NCI-H2081 treated with DMSO at 0.1 percent for 48 hours (cell line): ENCODE measurements at places on chromosomes 3 and 15.
A peak's percentile ranks its signal among the peaks of the same experiment; 100 is the strongest.

DNA sequence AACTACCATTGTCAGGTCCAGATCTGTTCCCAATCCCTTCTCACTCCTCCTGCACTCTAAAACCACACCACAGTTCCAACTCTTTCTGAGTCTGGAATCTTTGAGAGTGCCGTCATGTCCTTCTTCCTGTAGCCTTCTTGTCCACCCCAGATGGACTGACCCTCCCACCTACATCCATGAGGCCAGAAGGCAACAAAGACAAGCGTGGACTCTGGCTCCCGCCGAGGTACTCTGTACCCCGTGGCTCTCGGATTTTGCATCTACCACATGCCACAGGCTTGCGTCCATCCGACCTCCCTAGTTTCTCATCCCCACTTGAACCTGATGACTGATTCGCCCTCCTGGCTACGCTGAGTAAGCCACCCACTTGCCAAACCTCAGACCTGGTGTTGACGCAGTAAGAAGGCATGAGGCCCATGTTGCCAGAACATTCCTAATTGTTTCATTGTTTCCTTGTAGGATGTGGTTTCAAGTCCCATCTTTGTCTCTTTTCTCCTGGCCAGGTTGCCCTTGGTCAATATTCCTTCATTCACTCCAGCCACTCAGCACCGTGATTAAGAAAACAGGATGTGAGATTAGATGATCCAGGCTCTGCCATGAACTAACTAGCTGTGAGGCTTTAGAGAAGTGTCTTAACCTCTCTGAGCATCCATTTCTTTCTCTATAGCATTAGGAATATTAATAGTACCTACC, 1.1 kb upstream of the ZBTB38 start:
- DNase-seq: no peak

GRCh38 chr3:123883701-123884202, 380 bp downstream of the MYLK start:
- DNase-seq: no peak

DNA sequence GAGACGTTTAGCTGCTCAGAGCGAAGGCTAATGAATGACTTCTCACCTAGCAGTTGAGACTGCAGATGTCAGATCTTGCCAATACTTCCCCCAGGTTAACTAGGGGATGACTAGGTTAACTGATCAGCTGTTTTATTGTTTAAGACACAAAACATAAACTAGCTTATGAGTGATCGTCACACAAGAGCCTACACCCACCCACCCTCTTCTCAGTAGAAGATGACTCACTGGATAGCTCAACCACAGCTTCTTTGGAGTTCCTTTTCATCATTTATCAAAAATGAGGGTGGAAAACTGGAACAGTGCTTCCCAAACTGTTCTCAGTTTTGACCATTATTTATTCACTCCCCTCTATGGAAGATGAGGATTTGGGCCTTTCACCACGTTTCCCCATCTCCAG, 25.2 kb downstream of the GASK1A start:
- DNase-seq: no peak

GRCh38 chr3:123951522-123952447, 9.2 kb downstream of the CCDC14 start:
- DNase-seq: peak; percentile 21

DNA sequence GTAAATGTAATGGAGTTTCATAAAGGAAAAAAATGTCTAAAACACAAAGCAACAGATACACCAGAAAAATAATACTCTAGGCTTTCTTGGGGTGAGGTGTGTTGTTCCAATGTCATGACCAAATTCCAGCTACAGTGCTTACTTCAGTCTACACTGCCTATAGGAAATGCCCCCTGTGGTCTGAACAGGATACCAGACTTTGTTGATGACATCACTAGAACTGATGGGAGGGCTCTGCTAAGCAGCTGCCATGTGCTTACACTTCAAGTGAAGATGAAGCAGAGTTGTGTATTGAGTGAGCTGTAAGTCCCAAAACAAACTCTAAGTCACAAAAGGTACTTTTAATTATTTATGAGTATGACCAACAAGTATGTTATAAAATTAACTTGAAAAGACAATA, 456.1 kb upstream of the IL12A start:
- no peak for DNase-seq

GRCh38 chr3:115074502-115074901, 72.6 kb downstream of the ZBTB20 start:
- DNase-seq: no peak

GRCh38 chr3:41202075-41202833, 2.9 kb downstream of the CTNNB1 start:
- DNase-seq: no peak

- DNase-seq: no peak
Observed at GRCh38 chr15:45604326-45604725, 17.1 kb downstream of the BLOC1S6 start.

GRCh38 chr3:88151358-88151757, 1.6 kb downstream of the C3orf38 start:
- DNase-seq: no peak

GRCh38 chr3:129415378-129415777, 13.1 kb downstream of the EFCAB12 start:
- no peak for DNase-seq

DNA sequence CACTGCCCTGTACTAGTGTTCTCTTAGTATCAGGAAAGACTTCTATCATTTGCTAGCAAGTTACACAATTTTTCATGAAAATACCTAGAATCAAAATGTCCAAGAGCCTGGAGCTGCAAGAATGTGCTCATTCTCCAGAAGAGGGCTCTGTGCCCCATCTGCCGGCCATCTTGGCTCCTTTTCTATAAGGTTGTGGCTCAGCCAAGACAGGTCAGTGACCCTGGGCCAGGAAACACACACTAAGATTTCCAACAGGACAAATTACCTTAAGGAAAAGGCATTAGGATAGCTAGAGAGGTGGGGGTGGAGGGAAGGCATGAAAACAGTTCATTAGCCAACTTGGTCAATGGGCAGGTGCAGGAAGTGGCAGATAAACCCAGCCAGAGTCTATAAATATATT, 20.7 kb downstream of the TIMP4 start:
- DNase-seq: no peak

GRCh38 chr15:92158426-92158825, 235.3 kb upstream of the ST8SIA2 start:
- no peak for DNase-seq

GRCh38 chr3:123137001-123137400, 64.7 kb upstream of the SEC22A start:
- DNase-seq: no peak

- no peak for DNase-seq
Observed at GRCh38 chr3:110341047-110341446, 730.6 kb upstream of the NECTIN3 start.

DNA sequence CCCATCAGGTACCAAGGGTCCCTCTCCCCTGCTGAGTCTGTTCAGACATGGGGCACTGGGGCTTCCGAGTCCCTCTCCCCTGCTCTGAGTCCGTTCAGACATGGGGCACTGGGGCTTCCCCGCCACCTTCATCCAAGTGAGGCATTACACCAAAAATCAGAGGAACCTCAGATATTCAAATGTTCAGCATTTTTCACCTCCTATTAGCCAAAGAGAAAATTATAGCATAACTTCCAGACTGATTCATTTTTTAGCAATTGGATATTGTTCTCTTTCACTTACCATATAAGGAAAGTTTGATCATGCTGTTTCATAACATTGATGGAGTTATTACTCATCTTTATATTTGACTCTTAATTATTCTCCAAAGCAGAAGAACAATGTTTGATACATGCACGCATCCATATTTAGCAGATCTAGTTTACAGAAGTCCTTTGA, 213.9 kb downstream of the MTHFS start:
- DNase-seq: no peak

DNA sequence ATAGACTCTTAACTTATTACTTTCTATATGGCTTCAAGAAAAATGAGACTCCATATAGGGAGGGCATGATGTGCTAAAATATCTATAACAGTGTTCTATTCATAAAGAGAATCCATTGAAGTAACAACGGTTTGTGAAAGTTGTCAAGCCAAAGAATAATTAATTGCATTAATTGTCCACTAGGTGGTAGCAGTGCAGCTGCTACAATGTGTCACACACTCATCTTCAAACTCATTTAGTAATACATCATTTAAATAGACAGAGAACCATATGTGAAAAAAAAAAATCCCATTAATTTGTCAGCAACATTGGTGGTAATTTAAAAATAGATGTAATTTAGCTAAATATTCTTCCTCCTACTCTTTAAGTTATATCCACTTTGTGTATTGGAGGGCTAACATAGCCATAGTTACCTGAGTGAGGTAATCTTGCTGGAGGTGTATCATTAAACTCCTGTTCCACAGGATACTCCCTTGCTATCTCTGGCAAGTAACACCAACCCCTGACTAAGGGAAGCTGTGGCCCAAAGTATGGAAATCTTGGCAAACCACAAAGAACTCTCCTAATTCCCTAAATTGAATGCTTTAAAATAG, 3.7 kb upstream of the CPA3 start:
- DNase-seq: peak; percentile 57

- DNase-seq: no peak
Observed at GRCh38 chr3:120855665-120856437, 52.2 kb upstream of the STXBP5L start.

DNA sequence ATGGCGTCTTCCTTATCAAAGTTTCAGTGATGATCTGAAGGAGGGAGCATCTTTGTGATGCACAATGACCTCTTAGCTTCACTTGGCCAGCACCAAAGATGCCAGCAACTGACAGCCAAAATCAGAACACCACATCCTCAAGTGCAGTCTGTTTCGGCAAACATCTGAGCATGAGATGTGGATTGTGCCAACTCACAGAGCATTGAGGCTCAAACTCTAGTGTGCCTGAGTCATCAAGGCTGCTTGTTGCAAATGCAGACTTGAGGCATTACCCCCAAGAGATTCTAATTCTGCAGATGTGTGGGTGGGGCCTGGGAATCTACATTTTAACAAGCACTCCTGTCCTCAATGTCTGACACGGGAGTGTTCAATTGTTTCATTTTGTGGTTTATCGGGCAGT, 35.8 kb downstream of the ABHD5 start:
- DNase-seq: no peak

DNA sequence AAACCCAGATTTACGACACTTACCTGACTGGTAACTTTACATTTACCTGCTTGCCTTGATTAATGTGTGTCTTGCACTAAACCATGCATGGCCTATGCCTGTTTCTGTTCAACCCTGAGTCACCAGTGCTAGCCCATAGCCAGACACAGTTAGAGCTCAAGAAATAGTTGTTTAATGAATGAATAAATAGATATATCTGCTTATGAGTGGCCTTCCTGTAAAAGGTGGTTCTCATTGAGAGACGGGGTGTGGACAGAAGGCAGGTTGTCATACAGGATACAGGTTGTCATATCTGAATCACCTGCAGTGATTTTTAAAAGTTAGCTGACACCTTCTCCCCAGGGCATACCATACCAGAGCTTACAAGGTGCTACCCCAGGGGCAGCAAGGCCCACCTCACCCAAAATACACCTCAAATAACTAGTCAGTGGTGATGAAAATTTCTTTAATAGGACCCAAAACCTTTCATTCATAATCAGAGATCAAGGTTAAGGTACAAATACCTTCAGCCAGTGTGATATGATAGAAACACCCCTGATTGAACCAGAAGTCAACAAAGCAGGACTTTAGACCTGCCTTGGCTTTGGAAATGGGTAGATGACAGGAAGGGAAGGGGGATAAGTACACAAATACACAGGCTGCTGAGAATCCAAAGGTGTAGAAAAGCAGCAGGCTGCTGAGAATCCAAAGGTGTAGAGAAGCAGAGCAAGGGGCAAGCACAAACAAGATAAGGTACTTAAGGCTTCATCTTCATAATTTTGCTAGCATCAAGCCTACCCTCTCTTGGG, 45.4 kb upstream of the TSC22D2 start:
- no peak for DNase-seq

DNA sequence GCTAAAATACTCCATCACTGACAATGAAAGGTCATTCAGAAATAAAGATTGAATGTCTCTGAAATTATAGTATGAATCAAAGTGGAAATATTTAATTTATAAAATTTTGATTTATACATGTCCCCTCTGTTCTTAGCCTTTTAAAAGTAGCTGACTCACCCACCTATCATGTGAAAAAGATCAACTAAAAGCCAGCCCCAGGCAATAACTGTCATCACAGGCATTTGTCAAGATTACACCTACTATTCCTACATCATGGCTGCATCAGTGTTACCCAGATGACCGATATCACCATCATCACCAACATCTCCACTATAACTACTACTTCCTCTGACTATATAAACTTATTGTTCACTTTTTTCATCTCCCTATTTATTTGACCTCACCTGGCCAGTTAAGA, 14.3 kb upstream of the PIK3R4 start:
- DNase-seq: no peak

DNA sequence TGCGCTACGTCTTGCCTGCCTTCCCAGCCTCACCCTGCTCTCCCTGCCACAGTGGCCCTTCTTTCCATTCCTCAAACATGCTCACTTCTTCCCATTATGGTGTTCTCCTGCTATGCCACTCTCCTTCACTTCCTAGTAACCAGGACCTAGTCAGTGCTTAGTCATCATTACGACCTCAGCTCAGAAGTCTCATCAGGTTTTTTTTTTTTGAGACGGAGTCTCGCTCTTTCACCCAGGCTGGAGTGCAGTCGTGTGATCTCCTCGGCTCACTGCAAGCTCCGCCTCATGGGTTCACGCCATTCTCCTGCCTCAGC, 149.5 kb downstream of the GREM1 start:
- DNase-seq: no peak

DNA sequence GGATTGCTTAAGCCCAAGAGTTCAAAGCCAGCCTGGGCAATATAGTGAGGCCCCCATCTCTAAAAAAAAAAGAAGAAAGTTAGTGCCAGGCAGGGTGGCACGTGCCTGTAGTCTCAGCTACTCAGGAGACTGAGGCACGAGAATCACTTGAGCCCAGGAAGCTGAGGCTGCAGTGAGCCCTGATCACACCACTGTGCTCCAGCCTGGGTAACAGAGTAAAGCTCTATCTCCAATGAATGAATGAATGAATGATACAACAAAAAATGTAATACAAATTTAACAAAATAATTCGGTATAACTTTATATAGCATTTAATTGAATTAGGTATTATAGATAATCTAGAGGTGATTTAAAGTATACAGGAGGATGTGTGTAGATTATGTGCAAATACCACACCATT, 29.7 kb downstream of the DENND4A start:
- no peak for DNase-seq

DNA sequence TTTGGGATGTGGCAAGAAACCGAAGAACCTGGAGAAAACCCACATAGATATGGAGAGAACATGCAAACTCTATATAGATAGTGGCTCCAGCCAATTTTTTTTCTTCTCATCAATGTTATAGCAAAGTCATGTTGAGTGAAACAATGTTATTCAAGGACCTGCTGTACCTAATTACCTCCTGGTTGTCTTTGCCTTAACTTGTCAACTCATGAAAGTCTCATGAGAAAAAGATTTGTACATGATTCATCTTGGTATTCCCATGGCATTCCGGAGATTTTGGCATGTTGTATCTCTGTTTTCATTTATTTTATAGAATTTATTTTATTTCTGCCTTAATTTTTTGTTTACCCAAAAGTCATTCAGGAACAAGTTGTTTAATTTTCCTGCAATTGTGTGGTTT, 303.8 kb upstream of the CDIN1 start:
- no peak for DNase-seq

GRCh38 chr3:50591196-50591741, 20.3 kb downstream of the CISH start:
- no peak for DNase-seq
